ENCODE measurements at places on chromosomes 6 and 20.
A peak's percentile ranks its signal among the peaks of the same experiment; 100 is the strongest.

- DNase-seq, result no peak
These were observed 100.0 kb upstream of the MAN1A1 start for GRCh38 chr6:119449331-119450156.

GRCh38 chr6:167571550-167571949 lies 246.7 kb downstream of the TTLL2 start:
- no peak for DNase-seq

- DNase-seq, result peak; percentile 28
These were observed 122.4 kb downstream of the NFATC2 start for GRCh38 chr20:51420111-51420510.

GRCh38 chr20:16014436-16014835 lies 558.8 kb downstream of the KIF16B start:
- no peak for DNase-seq

DNA sequence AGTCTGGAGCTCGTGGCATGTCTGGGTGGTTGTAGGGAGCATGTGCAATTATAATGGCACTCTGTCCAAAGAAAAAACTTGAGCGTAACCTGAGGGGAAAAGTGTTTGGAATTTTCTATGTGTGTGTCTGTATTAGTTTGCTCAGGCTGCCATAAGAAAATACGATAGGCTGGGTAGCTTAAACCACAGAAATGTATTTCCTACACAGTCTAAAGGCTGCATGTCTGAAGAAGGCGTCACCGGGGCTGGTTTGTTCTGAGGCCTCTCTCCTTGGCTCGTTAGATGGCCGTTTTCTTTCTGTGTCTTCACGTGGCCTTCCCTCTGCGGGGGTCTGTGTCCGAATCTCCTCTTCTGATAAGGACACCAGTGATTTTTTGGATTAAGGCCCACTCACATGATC lies 59.0 kb downstream of the IGF2R start:
- no peak for DNase-seq

Measured in EL (cell line).